Naive thymus-derived CD8-positive, alpha-beta T cell (primary cell): ENCODE measurements at places on chromosomes 16 and 17. TPM values are rescaled to one million over a fixed set of nuclear protein-coding genes. Genes with fewer than 3 reads are reported as not detected.

GRCh38 chr17:28598389-28598788 lies 436 bp downstream of the SPAG5 start:
- no peak for DNase-seq

CTNS gene
- polyA plus RNA-seq = 8.7 TPM

DNA sequence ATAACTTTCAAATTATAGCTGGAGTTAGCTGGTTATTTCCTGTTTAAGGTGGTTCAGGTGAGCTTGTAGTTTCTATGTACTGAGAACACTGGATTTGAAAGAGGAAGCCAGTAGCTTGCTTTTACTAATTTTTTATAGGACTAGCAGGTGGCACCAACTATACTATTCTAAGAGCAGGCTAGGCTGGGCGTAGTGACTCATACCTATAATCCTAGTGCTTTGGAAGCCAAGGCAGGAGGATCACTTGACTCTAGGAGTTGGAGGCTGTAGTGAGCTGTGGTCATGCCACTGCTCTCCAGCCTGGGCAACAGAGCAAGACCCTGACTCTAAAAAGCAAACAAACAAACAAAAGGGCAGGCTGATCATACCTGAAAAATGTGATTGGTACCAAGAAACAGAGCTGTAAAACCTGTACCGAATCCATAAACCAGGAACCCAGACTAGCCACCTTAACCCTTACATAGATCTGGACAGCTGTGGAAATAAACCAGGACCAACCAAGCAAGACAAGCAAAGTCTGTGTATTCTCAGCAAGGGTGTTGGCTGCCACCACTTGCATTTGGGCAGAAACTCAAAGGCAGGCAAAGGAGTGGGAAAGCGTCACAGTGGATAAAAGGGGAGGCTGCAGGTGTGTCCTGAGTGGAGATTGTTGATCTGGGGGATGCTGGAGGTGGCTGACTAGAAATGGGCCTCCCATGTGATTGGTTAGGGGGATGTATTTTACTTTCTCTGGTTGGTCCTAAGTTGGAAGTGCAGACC lies 36.3 kb downstream of the SLC47A1 start:
- DNase-seq = no peak

GRCh38 chr16:57619133-57619605 lies 9.3 kb upstream of the ADGRG1 start:
- DNase-seq = no peak

MAF gene
- polyA plus RNA-seq = not detected

KRTAP4-6 gene
- not detected for polyA plus RNA-seq

DNA sequence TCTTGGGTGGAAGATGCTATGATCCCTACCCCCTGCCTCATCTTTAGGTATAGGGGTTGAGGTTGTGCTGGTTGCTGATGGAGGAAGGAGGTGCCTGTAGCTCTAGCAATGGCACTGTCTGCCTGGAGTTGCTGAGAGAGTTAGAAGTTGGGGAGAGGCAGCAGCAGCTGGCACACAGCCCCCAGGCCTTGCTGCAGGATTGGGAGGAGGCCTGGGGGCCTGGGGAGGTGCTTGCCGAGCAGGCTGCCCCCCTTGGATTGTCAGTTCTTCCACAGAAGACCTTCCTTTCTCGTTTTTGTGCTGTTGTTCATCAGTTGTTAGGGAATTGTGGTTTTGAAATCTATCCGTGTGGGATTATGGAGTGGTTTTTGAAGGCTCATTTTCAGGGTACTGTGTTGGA lies 52.9 kb downstream of the SEC14L1 start:
- DNase-seq = no peak

DNA sequence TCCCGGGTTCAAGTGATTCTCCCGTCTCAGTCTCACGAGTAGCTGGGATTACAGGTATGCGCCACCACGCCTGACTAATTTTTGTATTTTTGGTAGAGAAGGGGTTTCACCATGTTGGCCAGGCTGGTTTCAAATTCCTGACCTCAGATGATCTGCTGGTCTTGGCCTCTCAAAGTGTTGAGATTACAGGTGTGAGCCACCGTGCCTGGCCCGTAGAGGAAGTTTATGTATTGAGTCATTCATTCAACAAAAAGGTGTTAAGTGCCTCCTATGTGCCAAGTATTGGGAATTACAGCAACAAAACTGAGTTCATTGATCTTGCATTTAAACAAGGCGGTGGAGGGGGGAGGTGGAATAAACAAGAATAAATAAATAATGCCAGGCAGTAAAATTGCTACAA lies 10.2 kb upstream of the CNOT1 start:
- DNase-seq = no peak

DNA sequence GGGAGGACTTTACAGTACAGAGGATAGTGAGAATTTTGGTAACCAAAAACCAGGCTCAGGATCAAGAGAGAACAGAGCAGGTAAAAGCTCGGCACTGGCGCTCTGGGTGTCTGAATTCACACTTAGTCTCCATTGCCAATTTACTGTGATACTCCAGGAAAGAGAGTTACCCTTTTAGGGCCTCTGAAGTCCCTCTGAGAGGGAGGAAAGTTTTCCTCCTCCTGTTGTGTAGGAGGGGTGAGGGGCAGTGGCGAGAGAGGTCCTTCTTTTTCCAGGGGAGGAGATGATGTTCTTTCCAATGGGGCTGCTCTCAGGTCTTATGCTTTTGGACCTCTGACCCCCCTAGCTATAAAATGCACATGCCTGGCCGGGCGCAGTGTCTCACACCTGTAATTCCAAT lies 5.4 kb upstream of the TNS4 start:
- DNase-seq = no peak

- DNase-seq = no peak
These were observed 452.7 kb downstream of the TMEM114 start for GRCh38 chr16:8137606-8138005.

DNA sequence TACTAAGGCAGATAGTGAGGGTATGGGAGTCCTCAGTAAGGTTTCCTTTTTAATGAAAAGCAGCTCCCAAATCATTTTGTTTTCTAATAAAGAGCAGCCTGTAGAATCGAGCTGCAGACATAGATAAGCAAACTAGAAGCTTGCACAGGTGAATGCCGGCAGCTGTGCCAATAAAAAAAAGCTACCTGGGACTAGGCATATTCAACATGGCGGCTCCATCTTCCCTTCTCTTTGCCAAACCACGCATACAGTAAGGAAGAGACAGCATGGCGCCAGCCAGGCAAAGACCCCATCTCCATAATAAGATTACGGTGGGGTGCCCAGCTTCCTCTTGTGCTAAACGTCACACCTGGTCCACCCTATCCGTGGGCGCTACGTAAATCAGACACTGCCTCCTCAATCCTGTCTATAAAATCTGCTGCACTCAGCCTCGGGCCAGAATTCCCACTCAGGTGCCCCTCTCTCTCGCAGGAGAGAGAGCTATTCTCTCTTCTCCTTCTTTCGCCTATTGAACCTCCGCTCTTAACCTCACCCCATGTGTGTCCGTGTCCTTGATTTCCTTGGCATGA lies 92.7 kb upstream of the FA2H start:
- DNase-seq = no peak

VAT1L gene
- not detected for polyA plus RNA-seq

DNA sequence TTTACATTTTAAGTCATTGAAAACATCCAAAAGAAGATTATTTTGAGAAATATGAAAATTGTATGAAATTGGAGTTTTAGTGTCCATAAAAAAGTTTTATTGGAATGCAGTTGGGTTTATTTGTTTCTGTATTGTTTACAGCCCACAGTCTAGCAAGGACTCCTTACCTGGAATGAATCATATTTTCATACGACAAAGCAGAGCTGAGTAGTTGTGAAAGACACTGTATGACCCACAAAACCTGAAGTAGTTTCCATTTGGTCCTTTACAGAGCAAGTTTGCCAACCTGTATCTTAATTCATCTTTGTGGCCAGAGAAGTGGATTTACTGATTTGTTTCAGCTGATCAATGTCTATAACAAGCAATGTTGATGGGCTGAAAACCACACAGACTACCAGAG lies 10.3 kb downstream of the CCL18 start:
- no peak for DNase-seq

GRCh38 chr16:49921791-49922456 lies 66.0 kb upstream of the ZNF423 start:
- peak; percentile 35 for DNase-seq

DNA sequence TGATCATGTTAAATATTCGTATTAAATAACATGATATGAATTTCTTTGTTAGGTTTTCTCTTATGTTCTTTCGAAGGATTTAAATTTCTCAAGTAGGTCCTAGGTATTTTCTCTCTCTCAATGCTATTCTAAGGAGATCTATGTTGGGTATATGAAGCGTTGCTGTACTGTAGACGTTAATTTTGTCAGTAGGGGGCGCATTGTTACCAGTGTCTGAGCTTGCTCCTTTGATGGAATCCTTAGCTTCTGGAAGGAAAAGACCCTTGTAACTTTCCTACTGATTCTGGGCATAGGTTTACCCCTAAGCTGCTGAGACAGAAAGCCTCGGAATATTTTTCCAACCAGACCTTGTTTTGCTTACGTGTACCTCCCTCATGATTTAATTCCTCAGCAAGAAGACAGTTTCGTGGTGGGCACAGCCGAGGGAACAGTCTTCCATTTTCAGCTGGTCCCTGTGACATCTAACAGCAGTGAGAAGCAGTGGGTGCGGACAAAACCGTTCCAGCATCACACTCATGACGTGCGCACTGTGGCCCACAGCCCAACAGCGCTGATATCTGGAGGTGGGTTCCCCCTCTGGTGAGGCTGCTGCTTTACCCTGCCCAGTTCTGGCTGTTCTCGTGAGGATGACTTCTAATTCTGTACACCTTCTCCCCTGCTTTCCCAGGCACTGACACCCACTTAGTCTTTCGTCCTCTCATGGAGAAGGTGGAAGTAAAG lies 17.9 kb downstream of the UTP4 start:
- DNase-seq = peak; percentile 71

DNA sequence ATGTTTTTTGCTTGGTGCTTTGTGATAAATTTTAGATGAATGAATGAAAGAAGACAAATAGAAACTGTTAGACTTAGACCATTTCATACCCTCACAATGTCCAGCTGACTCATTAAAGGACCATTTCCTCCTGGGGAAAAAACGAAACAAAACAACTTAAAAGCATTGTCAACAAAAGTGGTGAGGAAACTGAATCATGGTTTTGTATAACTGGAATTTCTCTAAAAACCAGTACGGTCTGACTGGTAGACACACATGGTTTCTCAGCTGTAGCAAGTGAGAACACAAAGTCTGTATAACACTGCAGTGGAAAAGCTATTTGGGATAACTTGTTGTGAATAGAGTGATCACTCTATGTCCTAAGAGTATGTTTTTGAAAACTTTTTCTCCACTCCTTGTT lies 5.3 kb upstream of the DDX52 start:
- DNase-seq = no peak

DNA sequence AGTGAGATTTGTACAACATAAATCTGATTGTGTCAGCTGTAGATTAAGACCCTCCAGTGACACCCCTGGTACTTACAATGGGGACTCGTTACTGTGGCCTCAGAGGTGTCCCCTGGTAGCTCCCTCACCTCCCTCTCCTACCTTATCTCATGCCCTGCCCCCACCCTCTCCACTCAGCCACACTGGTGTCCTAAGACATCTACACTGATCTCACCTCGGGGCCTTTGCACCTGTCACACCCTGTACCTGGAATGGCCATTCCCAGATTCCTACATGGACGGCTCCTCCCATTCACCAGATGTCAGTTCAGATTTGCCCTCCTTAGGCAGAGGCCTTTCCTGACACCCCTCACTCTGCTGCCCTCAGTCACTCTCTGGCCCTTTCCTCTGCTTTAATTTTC lies 319.3 kb downstream of the CPPED1 start:
- no peak for DNase-seq

- DNase-seq = no peak
These were observed 8.1 kb downstream of the LDAF1 start for GRCh38 chr16:21166561-21166961.

DNA sequence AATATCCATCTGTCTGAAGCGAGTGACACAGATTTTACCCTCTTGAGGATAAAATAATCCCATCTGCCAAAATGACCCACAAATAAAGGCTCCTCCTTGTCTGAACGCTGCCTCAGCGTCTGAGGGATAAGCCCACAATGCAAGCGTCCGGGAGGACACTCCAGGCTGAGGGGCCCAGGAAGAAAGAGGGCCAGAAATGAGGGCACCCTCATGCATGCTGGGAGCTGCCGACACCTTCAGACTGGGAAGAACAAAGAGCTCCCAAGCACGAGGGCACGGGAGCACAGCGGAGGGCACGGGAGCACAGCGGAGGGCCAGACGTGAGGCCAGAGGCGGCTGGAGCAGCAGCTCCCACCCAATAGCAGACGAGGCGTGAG lies 126.9 kb downstream of the ZNF778 start:
- no peak for DNase-seq

NPIPA8 gene
- not detected for polyA plus RNA-seq

- DNase-seq = no peak
These were observed 4.2 kb upstream of the KRT24 start for GRCh38 chr17:40707745-40708144.

DNA sequence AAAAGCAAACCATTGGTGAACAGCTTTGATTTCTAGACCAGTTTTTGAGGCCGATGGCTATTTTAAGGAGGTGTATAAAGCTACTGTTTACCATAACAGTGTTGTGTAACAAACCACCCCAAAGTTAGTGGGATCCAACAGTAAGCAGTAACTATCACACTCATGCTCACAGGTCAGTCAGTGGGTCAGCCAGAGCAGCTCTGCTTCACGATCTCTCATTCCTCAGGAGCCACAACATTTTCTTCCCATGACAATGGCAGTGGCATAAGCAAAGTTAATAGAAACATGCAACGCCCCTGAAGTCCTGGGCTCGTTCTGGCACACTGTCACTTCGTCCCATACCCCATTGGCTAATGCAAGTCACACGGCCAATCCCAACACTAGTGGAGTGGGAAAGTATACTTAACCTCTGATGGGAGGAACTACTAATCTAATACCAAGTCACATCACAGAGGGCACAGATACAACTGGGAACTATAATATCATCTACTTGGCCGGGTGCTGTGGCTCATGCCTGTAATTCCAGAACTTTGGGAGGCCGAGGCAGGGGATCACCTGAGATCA lies 28.0 kb upstream of the B4GALNT2 start:
- DNase-seq = no peak

SPATA22 gene
- not detected for polyA plus RNA-seq

IKZF3 gene
- polyA plus RNA-seq = 59.2 TPM

ADAMTS18 gene
- not detected for polyA plus RNA-seq

- peak; percentile 61 for DNase-seq
These were observed 64.8 kb upstream of the AMZ2 start for GRCh38 chr17:68182940-68183551.

DNA sequence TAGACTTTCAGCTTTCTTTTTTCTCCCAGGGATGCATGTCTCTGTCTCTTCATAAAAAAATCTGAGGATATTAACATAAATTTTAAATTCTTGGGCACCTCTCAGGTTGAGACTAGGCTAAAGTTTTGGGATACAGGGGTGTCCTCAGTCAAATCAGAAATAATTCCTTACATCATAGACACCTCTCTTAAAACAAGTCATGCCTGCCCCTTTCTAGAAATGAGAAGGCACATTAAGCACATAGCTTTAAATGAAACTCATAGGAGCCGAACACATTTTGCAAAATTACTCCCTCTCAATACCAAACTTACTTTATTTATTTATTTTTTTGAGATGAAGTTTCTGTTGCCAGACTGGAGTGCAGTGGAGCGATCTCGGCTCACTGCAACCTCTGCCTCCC lies 67.3 kb upstream of the BCAR1 start:
- no peak for DNase-seq
